ENCODE measurements at places on chromosomes 6 and 20.

GRCh38 chr6:34587325-34587724 lies 31.2 kb upstream of the SPDEF start:
- DNase-seq, result no peak

GRCh38 chr6:16602035-16602434 lies 159.2 kb downstream of the ATXN1 start:
- DNase-seq, result no peak

DNA sequence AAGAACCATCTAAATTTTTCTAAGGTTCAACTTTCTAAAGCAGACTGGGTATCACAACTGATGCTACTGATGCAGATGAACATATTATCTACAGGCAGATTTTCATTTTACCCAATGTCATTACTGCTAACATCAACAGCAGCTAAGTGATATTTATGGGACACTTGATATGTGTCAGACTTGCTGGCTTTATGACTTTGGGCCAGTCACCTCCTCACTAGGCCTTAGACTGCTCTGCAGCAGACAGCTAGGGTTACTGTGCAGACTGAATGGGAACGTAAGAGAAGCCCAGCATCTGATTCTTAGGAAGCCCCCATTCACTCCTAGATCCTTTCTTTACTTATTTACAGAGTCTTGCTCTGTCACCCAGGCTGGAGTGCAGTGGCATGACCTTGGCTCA lies 66.2 kb downstream of the MYH7B start:
- DNase-seq, result no peak

- no peak for DNase-seq
These were observed 1189.4 kb upstream of the EYS start for GRCh38 chr6:66896415-66896814.

- DNase-seq, result no peak
These were observed 2.2 kb downstream of the SNTA1 start for GRCh38 chr20:33441142-33441955.

GRCh38 chr6:78599526-78599925 lies 267.8 kb upstream of the IRAK1BP1 start:
- no peak for DNase-seq

GRCh38 chr6:3869632-3870527 lies 20.7 kb downstream of the FAM50B start:
- DNase-seq, result no peak

DNA sequence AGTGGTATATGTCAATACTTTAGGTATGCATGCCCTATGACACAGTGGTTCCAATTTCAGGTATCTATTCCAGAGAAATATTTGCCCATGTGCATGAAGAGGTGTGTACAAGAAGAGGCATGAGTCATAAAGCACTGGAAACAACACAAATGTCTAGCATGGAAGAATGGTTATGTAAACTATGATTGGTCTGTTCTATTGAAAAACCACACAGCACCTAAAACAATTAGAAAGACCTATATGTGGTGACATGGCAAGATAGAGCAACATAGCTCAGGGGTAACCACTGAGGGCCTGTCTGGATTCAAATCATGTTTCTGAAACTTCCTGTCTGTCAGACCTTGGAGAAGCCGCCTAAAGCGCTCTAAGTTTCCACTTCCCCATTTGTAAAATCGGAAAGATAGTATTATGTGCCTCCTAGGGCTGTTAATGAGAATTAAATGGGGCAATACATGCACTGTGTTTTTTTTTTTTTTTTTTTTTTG lies 76.0 kb upstream of the SHLD1 start:
- no peak for DNase-seq

DNA sequence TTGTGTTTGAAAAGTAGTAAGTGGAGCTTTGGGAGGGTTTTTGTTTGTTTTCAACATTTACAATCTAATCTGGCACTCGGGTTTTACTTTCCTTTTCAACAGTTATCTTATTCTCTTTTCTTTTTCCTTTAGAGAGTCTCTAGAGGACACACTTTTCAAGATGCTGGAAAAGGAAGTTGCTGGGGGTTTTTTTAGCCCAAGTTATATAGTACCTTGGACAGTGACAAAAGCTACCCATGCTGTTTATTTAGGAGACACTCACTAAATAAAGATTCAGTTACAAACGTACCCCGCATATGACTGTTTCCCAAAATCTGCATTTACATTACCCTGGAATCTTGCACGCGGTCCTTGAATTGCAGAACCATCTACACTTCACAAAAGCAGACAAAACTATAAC lies 78.8 kb downstream of the MAP7 start:
- no peak for DNase-seq

DNA sequence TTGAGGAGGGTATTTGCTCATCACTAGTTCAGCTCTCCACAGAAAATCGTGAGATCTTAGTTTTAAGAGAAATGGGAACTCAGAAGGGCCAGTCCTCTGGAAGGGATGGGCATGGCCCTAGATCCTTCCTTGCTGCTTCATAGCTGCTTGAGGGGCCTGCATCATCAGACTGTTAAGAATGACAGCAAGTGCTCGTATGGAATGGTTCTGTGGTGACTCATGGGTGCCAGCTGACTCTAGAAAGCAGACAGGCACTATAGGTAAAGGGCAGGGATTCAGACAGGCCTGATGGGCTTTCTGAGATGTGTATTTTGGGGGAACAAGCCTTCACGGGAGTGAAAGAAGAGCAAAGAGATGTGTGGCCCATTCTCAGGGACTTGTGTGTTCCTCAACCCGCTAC lies 90.8 kb downstream of the MYLK4 start:
- DNase-seq, result no peak

DNA sequence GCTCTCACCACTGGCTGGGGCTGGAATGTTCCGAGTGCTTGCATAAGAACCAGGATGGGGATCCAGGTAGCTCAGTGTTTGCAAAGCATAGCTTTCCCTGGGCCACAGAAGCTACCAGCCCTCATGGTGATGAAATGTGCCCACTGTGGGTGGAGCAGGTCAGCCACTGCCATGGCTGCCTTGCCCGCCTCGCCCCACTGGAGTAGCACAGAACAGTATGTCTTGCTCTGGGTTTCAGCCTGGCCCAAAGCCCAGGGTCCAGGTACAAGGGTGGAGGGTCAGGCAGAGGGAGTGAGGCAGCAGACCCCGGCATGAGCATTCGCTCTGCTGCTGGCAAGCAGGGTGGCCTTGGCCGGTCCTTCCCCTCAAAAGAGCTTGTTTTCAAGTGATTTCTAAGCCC lies 34.7 kb downstream of the KCNK17 start:
- DNase-seq, result no peak

DNA sequence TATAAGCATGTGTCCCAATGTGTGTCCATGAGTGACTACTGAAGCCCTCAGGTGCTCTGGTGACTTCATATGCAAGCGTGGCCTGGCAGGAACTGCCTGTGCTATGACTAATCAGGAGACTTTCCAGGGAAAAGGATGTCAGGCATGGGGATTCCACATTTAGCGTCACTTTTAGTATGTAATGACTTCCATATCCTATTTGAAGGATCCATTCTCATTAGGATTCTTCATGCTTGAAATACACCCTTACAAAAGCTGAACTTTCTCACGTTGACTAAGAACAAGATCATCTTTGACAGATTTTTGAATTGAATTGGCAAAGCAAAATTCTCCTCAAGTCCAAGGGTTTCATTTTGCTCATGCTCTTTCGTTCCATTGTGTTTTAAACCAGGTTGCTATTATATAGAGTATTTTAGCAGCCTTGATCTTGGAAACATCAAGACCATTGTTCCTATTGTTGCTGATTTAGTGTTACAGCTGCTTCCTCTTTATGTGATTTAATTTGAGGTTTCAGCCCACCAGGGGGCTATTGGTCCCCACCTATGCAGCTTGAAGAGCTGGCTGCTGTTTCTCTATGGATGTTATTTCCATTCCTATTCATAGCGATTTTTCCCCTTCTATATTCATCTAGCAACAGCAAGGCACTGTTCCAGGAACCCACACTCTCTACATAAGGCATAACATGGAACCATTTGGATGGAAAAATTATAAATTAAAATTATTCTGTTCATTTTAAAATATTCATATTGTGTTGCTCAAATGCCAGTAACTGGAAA lies 418.6 kb downstream of the CDKAL1 start:
- no peak for DNase-seq

DNA sequence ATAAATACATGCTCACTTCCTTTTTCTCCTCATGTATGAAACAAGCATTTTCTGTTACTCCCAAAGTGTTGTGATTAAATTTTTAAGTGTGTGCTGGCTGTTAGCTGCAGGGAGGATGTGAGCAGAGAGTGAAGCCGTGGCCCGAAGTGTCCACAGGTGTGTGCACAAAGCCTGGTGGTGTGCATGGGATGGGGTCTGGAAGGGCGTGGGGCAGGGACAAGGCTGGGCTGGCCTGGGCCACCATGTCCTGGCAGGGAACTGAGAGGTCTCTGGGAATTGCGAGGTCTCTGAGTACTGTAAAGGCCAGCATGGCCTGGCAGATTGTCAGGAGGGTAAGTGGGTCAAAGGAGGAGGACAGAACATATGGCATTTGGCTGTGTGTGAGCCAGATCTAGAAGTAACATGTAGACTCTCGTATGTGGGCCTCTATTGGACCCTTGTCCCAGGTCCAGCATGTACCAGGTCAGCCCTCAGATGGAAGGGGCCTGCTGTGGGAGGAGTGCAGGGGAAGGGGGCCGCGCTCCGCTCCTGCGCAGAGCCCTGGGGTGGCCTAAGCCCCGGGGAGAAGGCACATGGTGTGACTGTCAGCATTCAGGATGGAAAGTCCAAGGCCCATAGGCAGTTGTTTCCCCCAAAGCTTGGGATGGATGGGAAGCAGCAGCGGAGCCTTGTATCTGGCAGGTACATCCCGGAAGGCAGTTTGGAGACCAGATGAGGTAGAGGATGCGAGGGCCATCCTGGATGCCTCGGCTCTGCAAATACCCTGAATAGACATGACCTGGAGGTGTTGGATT lies 45.1 kb upstream of the PHACTR3 start:
- DNase-seq, result no peak

DNA sequence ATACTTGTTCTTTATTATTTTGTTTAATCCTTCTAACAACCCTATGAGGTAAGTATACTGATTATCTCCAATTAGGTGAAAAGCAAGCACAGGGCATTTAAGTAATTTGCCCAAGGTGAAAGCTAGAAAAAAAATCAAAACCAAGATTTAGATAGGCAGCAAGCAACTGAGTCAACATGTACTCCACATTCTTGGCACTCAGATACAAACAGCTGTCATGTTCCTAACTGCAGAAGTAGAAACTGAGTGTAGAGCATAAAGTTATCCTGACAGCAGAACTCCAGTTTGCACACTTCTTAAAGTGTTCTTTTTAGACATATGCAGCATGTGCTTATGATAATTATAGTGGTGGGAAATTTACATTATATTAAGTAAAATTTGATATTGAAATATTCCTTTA lies 278.1 kb downstream of the MEI4 start:
- DNase-seq, result no peak

DNA sequence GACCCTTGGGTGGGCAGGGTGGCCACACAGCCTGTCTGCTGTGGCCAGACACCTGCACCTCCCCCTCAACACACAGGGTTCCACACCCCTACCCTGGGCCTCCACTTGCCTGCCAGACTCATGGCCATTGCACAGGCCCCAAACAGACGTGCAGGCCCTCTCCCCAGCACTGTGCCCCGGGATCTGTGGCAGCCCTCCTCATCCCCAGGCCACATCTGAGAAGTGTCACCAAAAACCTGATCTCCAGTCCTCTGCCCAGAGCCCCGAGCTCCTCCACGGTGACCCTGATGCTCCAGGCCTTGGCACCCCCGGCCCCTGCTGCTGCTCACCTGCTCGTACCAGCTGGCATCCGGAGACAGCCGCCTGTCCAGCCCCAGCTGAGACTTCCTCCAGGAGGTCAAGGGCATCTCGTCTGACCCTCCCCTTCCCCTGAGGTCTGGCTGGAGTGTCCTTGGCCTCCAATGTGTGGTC lies 160.1 kb downstream of the DLL1 start:
- no peak for DNase-seq

DNA sequence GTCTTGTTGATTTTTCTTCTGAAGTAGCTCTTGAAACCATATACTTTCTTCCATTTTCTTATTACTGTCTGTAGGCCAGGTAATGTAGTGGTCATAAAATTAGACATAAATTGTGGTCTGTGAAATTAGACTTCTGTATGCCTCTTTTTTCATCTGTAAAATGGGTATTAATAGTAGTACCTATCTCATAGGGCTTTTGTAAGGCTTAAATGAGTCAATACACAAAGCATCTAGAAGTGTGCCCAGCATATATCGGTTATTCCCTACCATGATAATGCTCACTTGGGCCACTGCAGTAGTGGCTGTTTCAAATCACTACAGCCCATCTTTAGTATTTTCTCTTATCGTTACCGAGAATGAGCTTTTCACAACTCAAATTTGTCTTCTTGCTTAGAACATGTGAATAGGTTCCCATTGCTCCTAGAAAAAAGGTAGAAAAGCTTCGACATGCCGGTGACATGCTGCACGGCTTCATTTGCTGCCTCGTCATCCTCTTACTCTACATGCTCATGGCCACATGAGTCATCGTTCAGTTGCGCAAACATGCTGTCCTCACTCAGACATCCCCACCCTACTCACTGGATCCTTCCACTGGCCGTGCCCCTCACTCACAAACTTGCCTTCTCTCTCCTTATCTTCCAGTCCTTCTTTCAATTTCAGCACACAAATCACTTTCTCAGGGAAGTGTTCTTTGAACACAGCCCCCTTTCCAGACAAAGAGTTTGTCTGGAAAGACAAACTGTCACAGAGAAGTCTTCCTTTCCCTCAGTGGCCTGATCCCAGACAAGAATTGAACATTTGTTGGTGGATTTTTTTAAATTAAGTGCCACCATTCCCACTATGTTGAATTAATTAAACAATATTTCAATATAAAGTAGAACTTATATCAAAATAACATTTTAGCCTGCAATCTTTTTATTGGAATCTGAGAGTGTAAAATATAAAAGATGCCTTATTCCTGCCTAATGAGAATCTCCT lies 32.2 kb upstream of the ERVFRD-1 start:
- no peak for DNase-seq

GRCh38 chr20:63968136-63968927 lies 1.4 kb downstream of the ZNF512B start:
- no peak for DNase-seq

- DNase-seq, result no peak
These were observed 269.6 kb downstream of the ARID1B start for GRCh38 chr6:157046776-157047175.

GRCh38 chr6:3321875-3322274 lies 63.1 kb downstream of the PSMG4 start:
- no peak for DNase-seq

- no peak for DNase-seq
These were observed 460 bp downstream of the PLAGL1 start for GRCh38 chr6:144007478-144008119.

DNA sequence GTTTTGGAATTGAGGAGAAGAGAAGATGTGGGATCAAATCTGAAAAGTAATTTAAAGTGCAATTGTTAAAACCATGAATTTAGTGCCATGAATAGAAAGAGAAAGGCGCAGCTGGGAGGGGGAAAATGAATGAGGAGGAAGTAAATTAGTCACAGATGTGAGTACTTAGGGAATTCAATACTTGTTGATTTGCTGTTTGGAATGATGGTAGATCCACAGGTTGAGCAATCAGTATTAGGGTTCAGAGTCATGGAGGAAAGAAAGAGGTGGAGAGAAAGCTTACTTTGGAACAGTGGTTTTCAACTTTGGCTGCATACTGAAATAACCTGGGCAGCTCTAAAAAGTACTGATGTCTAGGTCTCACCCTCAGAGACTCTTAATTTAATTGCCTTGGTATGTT lies 229.7 kb upstream of the ASCC3 start:
- no peak for DNase-seq

All from T47D (cell line).